Thoracic aorta (tissue), 2 donors: ENCODE measurements at places on chromosomes 2 and 18. TPM values are rescaled to one million over a fixed set of nuclear protein-coding genes. Genes with fewer than 3 reads are reported as not detected.

GRCh38 chr2:75253526-75253925 is 54.2 kb upstream of the TACR1 start:
- DNase-seq: no peak

DNA sequence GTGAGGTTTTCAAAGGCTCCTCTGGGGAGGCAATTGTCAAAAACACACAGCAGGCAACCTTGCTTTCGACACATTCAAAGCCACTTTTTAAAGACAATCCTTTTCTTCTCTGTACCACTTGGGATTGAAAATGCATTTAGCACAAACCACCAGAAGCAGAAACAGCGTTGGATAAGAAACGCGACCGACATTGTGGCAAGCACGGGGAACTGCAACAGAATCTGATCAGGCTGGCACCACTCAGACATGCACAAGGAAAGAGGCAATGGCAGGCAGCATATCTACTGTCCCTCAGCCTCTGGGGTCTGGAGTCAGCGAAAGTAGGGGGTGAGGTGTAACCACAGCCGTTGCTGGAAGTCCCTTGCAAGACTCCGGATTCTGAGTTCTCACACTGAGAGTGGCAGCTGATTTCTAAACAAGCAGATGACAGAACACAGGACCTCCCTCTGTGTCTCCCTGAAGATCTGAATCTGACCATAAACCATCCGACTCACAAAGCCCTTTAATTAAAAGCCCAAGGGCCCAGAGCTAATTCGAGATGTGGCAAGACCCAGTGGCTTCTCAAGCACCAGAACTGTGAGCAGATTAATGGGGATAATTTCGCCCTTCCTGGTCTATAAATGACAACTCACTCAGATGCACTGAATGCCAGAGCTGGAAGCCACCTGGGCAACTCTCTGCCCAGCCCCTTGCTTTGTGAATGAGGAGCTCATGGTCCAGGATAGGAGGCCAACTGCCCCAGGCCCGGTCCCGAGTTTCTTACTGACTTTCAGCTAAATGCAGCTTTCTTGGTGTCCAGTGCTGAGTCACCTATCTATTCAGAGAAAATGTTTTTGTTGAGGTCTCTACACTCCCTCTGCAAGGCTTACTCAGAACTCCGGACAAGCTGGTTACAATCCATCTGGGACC is 29.6 kb downstream of the CYRIA start:
- no peak for DNase-seq

LBX2 gene
- 0.71 TPM for total RNA-seq

DNA sequence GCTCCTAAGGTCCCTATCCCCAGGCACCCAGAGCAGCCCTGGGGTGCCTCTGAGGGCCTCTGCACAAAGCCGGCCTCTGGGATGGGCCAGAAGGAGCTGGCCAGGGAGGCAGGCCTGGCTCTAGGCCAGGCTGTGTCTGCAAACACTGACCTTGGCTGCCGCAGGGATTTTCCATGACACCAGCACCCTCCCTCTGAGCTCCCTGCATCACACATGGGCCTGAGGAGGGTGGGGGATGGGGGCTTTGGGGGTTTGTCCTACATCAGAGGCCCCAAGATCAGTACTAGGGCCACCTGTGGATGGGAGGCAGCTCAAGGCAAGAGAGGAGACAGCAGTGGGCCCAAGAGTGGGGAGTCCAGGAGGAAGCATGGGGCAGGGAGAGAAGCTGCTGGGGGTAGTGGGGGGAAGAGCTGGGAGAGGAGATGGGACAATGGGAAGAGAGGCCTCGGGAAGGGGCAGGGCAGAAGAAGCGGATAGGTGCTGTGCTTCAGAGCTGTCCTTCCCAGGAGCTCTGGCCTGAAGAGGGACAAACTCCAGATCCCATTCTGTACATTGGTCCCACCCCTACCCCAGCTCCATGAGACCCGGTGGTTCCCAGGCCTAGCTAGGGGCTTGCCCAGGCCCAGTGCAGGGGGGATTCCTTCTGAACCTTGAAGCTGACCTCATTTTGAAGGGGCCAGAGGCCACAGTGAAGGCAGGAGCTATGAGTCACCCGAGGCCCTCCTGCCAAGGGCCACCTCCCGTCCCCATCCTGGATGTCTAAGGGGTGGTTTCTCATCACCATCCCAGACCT is 28.0 kb downstream of the KCNK3 start:
- peak; percentile 54 for DNase-seq

KCNS3 gene
- 30.3 TPM for total RNA-seq

DNA sequence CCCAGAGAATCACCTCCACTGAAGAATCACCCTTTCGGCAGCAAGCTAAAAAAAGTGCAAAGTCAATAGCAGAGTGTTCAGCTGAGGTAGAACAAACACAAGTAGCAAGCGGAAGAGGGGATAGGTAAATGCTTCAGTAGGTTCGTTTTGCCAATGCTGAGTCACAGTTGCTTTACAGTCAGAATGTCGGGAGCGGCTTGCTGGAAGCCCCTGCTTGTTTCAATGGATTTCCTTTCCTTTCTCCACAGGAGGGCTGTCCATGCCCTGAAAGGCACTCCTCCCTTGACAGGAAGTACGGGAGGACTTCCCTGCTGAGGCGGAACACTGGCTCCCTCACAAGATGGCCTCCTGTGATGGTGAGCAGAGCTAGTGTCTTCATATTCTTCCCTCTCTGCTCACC is 146.2 kb upstream of the LYPD1 start:
- no peak for DNase-seq

DOCK10 gene
- 44.9 TPM for total RNA-seq

- no peak for DNase-seq
Measured at GRCh38 chr2:67955748-67956603, 106.8 kb downstream of the C1D start.

HOXD11 gene
- total RNA-seq: not detected

DNA sequence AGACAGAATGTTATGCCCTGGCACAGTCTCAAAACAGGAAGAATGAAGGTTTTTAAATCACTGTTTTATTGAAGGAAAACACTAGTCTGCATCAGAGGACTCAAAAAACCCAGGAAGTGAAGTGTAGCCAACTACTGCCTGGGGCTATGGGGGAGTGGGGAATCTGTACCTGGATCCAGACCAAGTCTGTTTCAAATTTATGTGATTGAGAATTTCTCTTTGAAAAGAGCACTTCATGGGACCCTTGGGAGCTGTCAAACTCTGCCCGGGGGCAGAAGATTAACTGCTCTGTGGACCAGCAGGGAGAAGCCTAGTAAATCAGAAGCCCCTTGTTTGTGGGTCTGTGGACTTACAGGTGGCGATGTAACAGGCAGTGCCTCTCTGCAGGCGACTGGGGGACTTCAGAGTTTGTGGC is 45.3 kb upstream of the TANC1 start:
- no peak for DNase-seq

GRCh38 chr2:25305775-25306174 is 36.0 kb downstream of the DNMT3A start:
- no peak for DNase-seq

RAB12 gene
- total RNA-seq: 55.0 TPM

TSPYL6 gene
- 0.14 TPM for total RNA-seq

GRCh38 chr2:55107436-55107835 is 57.2 kb upstream of the RTN4 start:
- no peak for DNase-seq

- DNase-seq: no peak
Measured at GRCh38 chr2:12177455-12178288, 431.2 kb downstream of the LPIN1 start.

DNA sequence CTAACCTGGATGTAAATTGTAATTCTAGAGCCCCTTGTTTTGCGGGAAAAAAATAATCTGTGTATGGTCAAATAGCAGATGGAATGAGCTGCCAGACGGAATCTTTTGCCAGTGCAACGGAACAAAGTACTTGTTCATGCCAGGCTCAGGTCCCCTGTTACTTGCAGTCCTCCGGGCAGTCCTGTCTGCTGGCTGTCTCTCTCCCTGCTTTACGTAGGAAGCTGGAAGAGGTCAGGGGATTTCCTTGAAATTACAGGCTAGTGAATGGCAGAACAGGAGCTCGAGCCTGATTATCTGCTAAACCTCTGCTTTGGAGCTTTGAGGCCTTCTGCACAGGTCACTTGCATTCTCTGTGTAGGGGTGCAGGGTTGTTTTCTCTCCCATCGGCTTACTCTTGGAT is 54.8 kb downstream of the LRRFIP1 start:
- DNase-seq: no peak

FAM237A gene
- total RNA-seq: not detected

TTC31 gene
- 37.9 TPM for total RNA-seq

- DNase-seq: no peak
Measured at GRCh38 chr2:168480356-168480755, 24.3 kb downstream of the CERS6 start.

DNA sequence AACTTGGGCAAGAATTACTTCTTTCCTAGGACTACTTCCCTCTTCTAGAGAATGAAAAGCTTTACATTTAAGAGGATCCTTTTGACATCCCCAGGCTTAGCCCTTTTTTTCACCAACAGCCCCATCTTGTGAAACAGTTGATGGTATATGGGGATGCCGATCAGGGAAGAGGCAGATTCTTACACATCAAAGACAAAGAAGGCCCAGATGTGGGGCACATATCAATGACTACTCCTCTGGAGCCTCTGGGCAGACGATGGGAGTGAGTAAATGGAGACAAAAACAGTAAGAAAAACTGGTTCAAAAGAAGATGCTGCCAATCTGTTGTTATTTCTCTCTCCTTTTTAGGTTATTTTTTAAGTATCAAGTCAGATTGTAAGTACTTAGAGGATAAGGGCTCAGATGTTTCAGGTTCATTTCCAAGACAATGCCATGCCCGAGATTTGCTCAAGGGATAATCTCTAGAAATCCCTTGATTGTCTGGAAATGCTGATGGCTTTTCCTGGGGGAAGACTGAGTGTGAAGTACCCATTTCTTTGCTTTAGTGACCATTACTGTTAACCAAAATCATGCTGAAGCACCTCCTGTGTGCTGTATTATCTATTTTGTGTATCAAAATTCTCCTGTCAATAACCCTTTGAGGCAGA is 117.5 kb downstream of the EPHA4 start:
- no peak for DNase-seq

GRCh38 chr2:146323564-146323963 is 1521.3 kb upstream of the ACVR2A start:
- no peak for DNase-seq

ITPRIPL1 gene
- total RNA-seq: 1.6 TPM

GRCh38 chr2:47178341-47178740 is 23.2 kb upstream of the STPG4 start:
- DNase-seq: no peak

DNA sequence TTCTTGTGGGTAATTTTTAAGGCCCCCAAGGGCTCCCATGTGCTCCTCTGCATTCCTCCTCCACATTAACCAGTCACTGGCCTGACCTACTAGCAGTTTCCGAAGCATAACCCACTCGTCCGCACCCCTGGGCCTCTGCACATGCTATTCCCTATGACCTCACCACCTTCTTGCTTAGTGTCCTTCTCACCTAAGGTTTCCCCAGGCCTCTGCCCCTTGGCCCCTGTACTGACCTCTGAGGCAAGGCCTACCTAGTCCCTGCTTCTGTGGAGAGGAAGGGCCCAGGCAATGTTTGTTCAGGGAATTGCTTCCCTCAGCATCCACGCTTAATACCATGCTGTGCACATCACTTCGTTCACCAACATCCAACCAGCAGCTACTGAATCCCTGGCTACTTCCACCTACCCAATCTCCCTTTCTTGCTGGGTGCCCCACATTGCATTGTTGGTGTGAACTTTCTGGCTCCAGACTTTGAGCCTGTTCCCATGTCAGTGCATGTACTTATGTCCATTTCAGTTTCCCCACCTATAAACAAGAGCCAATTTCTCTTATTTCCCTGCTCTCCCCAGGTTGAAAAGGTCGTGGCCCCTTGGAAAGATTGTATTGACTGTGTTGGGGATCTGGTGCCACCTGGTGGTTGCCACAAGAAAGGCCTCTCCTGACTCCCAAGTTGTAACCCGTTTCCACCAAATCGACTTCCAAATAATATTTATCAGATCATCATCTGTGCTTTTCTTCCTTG is 19.2 kb upstream of the TMEM177 start:
- DNase-seq: no peak

GRCh38 chr2:40348665-40349064 is 103.2 kb downstream of the SLC8A1 start:
- DNase-seq: no peak

- DNase-seq: no peak
Measured at GRCh38 chr2:99028558-99028957, 92.5 kb upstream of the CRACDL start.

DNA sequence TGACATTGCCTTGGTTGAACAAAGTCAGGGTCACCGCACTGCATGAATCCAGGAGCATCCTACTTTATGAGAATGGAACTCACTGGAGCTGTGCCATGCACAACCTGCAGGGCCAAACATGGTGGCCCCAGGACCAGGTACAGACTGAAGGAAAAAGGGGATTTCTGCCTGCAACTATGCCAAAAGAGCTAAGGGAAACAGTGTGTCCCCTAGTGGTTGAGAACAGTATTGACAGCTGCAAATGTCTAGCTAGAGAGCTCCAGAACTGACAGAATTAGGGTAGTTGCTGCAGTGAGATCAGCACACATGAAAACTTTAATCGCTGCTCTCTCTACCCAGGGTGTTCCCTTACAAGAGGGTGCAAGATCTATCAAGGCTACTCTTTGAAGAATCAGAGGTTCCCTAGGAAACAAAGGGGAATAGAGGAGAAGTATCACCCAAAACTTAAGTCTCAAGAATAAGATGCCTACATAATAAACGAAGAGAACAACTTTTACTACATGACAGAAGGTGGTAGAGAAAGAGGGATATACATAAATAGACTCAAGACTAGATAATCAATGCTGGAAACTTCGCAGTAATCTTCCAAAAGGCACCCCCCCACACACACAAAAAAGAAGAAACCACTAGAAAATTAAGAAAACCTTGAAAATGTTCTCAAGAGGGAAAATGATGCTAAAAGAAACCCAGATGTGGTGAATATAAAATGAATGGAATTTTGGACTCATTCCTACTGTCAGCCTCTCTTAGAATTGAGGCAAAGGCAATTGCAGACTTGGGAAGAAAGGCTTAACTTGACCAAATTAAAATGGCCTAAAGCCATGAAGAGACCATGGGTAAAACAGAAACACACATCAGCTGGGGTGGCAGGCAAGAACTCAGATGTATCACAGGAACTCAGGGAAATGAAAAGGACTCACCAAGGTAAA is 43.6 kb upstream of the IHH start:
- no peak for DNase-seq

CCDC74B gene
- 2.0 TPM for total RNA-seq

PRSS56 gene
- total RNA-seq: not detected

CYP27C1 gene
- not detected for total RNA-seq

GRCh38 chr2:127365211-127365643 is 22.5 kb downstream of the MAP3K2 start:
- DNase-seq: no peak
